ENCODE measurements at places on chromosomes 4 and X. TPM values are rescaled to one million over a fixed set of nuclear protein-coding genes. Genes with fewer than 3 reads are reported as not detected.

DNA sequence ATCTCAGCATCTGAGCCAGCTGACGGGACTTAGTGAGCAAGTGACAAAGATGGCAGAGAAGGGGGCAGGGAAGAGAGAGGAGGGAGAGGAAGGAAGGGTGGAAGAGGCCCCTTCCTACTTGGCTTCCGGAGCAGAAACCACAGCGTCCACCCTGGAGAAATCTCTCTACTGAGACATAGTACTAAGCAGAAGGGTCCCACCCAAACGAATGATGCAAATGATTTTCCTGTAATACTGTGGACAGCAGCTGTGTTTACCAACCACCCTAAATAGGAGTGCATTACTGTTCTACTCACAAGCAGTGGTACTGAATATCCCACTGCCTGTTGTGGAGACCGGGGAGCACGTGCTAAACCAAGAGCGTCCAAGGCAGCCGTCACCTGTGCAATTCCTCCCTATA lies 29.4 kb downstream of the DTHD1 start:
- H3K4me3 ChIP-seq: no peak overlapping the region
- no peaks in the 10 kb centered on the region for H3K27me3 ChIP-seq
- DNase-seq: no peak
- no peaks in the 10 kb centered on the region for H3K36me3 ChIP-seq
- no peaks in the 10 kb centered on the region for H3K4me1 ChIP-seq

- no peak overlapping the region for H3K27ac ChIP-seq
- no peaks in the 10 kb centered on the region for H3K27me3 ChIP-seq
- no peaks in the 10 kb centered on the region for H3K36me3 ChIP-seq
- no peak for DNase-seq
- H3K4me1 ChIP-seq: no peaks in the 10 kb centered on the region
These were observed 481.7 kb upstream of the AGA start for GRCh38 chr4:177923888-177924287.

DNA sequence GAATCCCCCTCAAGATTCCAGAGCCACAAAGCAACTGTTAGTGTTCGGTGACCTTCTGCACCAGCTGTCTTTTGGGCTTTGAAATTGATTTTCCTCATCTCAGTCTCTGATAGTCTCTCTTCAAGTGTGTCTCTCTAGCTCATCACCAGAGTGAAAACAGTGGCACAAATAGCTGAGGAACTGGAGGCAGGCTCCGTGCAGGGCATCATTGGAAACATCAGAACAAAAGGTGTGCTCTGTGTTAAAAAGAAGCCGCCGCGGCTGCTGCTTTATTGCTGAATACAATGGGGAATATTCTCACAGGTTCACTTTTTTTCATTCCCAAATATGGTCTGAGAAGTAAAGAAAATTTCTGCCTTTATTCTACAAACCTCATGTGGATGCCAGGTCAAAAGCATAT lies 297.5 kb downstream of the DCTD start:
- no peaks in the 10 kb centered on the region for H3K27me3 ChIP-seq
- no peaks in the 10 kb centered on the region for H3K36me3 ChIP-seq
- no peak overlapping the region for H3K4me3 ChIP-seq
- DNase-seq: no peak
- H3K4me1 ChIP-seq: no peaks in the 10 kb centered on the region

DNA sequence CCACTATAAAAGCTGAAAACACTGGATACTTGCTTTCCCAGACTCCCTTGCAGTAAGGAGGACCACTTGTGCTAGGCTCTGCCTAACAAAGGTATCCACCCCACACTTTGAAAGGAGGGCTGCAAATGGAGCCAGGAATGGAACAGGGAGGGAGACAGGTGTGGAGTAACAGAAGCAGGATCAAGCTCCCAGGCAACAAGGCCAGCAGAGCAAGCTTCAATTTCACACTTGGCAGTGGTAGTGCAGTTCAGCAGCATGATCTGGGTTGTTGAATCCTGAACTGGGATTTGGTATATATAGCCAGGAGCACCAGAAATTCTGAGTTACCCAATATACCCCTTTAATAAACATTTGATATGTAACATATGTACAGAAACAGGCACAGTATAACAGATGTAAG lies 9.8 kb downstream of the LAMP2 start:
- no peak overlapping the region for H3K27ac ChIP-seq
- no peak for DNase-seq
- no peaks in the 10 kb centered on the region for H3K36me3 ChIP-seq
- H3K4me3 ChIP-seq: no peak overlapping the region

PDCL2 gene
- total RNA-seq: not detected

GRCh38 chr4:163606896-163607691 lies 112.6 kb downstream of the TMA16 start:
- H3K27me3 ChIP-seq: no peaks in the 10 kb centered on the region
- no peaks in the 10 kb centered on the region for H3K4me1 ChIP-seq
- H3K27ac ChIP-seq: no peak overlapping the region
- DNase-seq: no peak
- H3K36me3 ChIP-seq: no peaks in the 10 kb centered on the region

DNA sequence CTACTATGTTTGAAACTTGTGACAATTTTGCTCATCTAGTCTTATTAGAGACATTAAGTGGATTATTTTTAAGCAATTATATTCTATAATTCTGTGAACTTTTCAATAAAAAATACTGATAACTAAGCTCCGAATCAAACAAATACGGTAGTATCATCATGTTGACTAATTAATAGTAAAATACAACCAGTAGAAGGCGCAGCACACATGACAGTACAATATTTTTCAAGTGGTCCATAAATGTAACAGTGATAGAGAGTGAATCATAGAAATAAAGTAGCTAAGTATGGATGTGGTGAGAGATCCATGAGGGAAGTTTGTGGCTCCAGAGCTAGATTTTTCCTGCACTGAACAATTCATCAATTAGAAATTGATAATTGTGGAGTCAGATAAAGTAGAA lies 666.2 kb downstream of the KCTD8 start:
- H3K27me3 ChIP-seq: no peaks in the 10 kb centered on the region
- H3K4me3 ChIP-seq: no peak overlapping the region
- no peaks in the 10 kb centered on the region for H3K36me3 ChIP-seq

EGF gene
- total RNA-seq: 0.36 TPM

ABCG2 gene
- total RNA-seq: 0.59 TPM

PNCK gene
- 0.29 TPM for total RNA-seq

DNA sequence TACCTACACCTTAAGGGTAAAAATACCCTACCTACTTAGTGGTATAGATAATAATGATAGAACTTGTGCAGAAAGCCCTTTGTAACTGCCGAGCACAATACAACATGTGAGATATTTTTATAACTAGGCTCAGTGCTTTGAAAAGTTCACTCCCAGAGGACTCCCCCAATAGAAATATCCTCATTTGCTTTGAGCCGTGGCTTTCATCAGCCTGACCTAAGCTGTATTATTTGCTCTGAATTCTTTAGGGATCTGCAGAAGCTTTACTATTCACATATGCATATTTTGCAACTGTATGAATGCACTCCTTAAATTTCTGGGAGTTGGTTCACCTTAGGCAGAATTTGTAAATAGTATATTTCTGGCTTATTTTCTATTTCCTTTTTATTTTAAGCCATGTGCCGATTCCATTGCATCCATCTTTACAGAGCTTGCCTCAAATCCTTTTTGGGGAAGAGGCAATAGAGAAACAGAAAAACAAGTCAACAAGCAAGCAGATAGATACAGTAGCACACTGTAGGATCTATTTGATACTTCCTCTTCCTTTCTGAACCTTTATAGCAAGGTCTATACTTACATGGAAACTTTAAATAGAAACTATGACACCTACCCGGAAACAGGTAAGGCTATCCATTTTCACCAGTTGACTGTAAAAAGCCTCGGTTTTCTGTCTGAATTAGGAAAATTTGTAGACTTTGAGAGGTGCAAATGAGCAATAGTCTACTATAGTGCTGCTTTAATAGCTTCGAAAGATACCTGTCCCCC lies 242.5 kb upstream of the VCX3A start:
- H3K36me3 ChIP-seq: no peaks in the 10 kb centered on the region
- no peak for DNase-seq
- H3K27me3 ChIP-seq: no peaks in the 10 kb centered on the region
- H3K27ac ChIP-seq: no peak overlapping the region
- no peak overlapping the region for H3K4me3 ChIP-seq

GRCh38 chrX:57906790-57907189 lies 3.5 kb downstream of the ZXDA start:
- no peaks in the 10 kb centered on the region for H3K27me3 ChIP-seq
- H3K4me3 ChIP-seq: peak overlapping the region; percentile 11
- H3K4me1 ChIP-seq: peaks cover 12% of the 10 kb centered on the region

TASL gene
- total RNA-seq: not detected

GRCh38 chr4:17511051-17511450 lies 839 bp downstream of the QDPR start:
- H3K27ac ChIP-seq: no peak overlapping the region
- DNase-seq: peak; percentile 81
- H3K4me1 ChIP-seq: peaks cover 11% of the 10 kb centered on the region
- peaks cover 13% of the 10 kb centered on the region for H3K27me3 ChIP-seq
- no peaks in the 10 kb centered on the region for H3K36me3 ChIP-seq

DNA sequence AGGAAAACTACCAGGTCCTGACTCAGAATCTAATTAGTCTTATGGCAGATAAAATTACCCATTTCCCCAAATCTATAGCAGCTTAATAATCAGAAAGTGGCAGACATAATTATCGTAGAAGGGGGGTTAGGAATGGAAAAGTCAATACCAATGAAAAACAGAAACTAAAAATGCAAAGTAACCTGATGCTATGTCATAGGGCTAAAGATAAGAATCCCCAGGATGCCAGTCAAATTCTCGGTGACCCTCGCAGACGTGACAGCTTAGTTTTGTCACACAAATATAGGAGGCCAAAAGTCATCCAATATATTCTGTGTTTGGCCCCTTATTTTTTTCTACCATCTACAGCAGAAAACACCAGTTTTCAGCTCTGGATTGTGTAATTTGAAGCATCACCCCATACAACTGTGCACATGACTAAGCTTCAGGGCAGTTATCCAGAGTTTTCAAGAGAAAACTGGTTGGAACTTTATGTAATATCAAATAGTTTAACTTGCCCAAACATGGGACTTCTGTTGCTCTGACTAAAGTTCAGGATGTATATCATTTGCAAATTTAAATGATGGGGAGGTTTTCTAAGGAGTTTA lies 30.9 kb downstream of the RASSF6 start:
- H3K4me3 ChIP-seq: no peak overlapping the region
- DNase-seq: no peak
- H3K4me1 ChIP-seq: peaks cover 15% of the 10 kb centered on the region
- H3K27me3 ChIP-seq: no peaks in the 10 kb centered on the region
- H3K36me3 ChIP-seq: no peaks in the 10 kb centered on the region

VCX gene
- total RNA-seq: not detected

DNA sequence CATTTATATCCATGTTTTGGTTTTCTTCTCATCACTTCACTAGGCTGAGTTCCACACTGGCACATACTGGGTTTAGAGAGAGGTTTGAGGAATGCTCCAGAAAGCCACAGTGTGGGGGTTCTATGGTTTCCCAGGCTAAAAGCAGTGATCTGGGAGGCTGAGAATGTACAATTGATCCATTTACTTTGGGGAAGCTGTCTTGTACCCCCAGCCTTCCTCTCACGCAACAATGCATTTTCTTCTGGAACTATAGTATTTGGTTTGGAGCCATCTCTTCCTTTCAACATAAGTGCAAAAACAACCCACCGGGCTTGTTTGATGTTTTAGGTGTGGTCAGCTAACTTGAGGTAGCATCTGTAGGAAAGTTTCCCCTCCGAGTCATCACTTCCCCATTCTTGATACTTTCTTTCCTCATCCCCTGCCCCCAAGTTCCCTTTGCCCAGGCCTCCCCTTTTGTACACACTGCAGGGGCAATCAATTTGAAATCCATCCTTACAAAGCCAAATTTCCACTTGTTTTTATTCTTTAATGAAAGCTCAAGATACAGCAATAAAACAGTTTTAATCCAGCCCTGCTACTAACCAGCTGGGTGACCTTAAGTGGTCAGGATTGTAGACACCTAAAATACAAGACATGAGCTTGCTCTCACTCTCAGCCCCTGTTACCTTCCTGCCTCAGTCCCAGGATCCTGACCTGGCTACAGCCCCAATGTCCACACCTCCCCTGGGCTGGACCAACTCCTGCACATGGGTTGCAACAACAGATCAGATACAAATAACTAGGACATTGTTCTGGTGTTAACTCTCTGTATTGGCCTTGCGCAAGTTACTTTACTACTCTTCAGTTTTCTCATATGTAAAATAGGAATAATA lies 109.2 kb downstream of the FHDC1 start:
- DNase-seq: no peak
- no peaks in the 10 kb centered on the region for H3K27me3 ChIP-seq
- no peak overlapping the region for H3K27ac ChIP-seq
- no peaks in the 10 kb centered on the region for H3K4me1 ChIP-seq
- no peaks in the 10 kb centered on the region for H3K36me3 ChIP-seq
- H3K4me3 ChIP-seq: no peak overlapping the region

DNA sequence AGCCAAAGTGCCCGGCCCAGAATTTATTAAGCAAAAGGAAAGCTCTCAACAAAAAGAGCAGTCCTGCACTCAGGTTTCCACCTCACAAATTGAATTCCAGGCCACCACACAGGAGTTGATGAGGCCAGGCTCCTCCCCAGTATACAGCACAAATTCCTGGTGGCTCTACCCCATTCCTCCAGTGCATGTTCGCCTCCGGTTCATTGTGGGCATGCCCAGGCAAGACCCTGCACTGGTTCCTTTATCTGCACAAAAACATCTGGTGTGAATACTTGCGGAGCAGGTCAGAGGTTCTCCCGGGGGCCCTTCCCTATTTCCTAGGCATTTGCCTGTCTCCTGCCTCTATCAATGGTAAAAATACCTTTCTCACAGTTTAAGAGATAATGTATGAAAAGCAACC lies 195.2 kb upstream of the ANXA10 start:
- no peak overlapping the region for H3K4me3 ChIP-seq
- H3K36me3 ChIP-seq: no peaks in the 10 kb centered on the region
- H3K27ac ChIP-seq: no peak overlapping the region
- H3K4me1 ChIP-seq: peaks cover 3% of the 10 kb centered on the region

DNA sequence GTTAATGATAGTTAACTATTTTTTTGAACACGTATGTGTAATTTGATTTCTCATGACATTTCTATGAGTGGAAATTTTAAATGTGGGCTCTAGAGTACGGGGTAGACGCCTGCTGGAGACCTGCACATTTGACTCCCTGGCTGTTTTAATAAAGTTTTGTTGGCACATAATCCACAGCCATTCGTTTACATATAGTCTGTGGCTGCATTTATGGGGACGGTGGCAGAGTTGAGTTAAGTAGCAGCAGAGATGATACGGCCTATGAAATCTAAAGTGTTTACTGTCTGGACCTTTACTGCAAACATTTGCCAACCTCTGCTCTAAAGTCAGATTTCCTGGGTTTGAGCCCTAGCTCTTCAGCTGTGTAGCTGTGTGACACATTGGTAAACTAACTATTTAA lies 118.8 kb downstream of the CHRNA9 start:
- no peaks in the 10 kb centered on the region for H3K27me3 ChIP-seq
- no peaks in the 10 kb centered on the region for H3K4me1 ChIP-seq

DLG3 gene
- 7.7 TPM for total RNA-seq

GRCh38 chrX:151704041-151704663 lies 8.9 kb downstream of the PRRG3 start:
- no peak overlapping the region for H3K4me3 ChIP-seq
- H3K27ac ChIP-seq: no peak overlapping the region
- DNase-seq: no peak
- H3K27me3 ChIP-seq: no peaks in the 10 kb centered on the region
- no peaks in the 10 kb centered on the region for H3K4me1 ChIP-seq

GRCh38 chrX:46298821-46299220 lies 246.4 kb downstream of the ZNF674 start:
- H3K4me3 ChIP-seq: no peak overlapping the region
- H3K27me3 ChIP-seq: peaks cover 4% of the 10 kb centered on the region
- peak; percentile 32 for DNase-seq
- no peak overlapping the region for H3K27ac ChIP-seq
- peaks cover 5% of the 10 kb centered on the region for H3K4me1 ChIP-seq

GRCh38 chr4:66097218-66097617 lies 426.9 kb upstream of the EPHA5 start:
- no peak for DNase-seq
- H3K36me3 ChIP-seq: no peaks in the 10 kb centered on the region
- H3K4me3 ChIP-seq: no peak overlapping the region

TSPAN7 gene
- 0.29 TPM for total RNA-seq
